ENCODE measurements at places on chromosomes 12 and 14.

DNA sequence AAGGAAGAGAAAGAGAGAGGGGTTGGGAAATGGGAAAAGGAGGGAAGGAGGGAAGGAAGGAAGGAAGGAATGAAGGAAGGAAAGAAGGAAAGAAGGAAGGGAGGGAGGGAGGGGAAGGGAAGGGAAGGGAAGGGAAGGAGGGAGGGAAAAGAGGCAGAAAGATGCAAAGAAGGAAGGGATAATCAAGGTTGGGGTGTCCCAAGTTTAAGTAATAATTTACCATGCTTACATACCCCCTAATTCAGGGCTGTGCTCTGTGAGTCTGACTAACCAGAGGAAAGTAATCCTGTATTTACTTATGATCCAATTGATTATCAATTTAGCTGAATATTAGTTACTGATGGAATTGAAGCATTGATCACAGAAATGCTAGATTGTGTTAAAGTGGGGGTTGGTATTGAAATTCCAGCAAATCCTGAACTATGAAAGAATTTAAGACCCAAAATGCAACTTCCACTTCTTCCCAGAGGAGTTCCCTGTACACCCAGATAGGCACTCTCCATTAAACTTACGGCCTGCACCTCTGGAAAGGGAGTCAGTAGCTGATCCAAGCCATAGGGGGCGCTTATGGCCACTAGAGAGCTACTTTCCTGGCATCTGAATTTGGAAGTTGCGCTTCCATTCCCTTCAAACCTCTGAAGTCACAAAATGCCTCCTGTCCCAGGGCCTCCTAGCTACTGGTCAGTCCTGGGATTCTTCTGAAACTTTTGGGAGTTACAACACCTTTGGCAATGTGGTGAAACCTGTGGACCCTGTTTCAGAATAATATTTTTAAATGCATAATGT, 162.7 kb upstream of the PWP1 start:
- no peak for DNase-seq

- no peak for DNase-seq
These were observed 10.1 kb downstream of the LRTM2 start for GRCh38 chr12:1830401-1830845.

GRCh38 chr12:63406781-63407180, 255.8 kb upstream of the AVPR1A start:
- DNase-seq: no peak

DNA sequence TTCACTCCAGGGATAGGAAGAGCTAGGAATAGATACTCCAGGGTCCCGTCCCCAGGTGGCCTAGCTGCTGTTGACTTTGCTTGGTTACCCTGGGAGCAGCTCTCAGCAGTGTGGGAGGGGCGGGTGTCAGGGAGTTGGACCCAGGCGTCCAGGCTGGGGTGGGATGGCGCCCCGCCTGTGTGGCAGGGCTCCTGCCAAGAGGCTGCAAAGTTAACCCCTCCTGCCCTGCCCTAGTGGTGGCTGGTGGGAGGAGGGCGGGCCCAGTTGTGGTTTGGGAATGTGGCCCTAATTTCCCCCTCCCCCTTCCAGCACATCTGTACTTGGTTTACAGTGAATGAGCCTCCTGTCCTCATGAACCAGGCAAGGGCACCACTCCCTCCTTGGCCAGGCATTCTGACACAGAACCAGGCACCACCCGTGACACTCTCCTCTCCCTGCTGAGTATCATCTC, 1.7 kb upstream of the RARG start:
- DNase-seq: no peak

- DNase-seq: no peak
These were observed 203.0 kb downstream of the RBM19 start for GRCh38 chr12:113762882-113763816.

DNA sequence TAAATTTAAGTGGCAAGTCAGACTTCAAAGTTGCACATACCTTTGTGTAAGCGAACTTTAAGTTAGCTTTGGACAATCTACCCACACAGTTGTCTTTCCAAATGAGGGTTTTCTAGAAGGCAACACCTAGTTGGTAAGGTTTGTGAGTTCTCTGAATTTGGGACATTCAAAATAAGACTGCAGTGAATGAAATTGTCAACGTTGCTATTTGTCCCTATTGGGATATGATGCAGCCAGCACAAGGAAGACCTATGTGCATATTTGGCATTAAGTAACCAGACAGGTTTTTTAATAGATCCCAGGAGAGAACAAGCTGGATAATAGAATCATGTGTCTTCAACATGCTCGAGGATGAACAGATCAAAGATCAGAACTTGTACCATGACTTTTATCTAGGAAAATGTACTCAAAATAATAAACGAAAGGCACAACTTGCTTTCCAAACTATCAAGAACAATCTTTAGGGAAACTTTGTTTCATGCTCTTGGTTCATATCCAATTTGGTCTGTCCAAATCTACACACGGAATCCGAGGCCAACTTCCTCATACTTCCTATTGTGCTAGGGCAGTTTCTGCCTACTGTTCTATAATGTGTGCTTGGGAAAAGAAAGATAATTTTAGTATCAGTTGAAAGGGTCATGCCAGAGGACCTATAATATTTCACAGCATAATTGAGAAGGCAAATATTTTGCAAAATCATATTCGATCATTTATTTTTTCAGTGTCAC, 284.2 kb upstream of the SOX5 start:
- DNase-seq: no peak

DNA sequence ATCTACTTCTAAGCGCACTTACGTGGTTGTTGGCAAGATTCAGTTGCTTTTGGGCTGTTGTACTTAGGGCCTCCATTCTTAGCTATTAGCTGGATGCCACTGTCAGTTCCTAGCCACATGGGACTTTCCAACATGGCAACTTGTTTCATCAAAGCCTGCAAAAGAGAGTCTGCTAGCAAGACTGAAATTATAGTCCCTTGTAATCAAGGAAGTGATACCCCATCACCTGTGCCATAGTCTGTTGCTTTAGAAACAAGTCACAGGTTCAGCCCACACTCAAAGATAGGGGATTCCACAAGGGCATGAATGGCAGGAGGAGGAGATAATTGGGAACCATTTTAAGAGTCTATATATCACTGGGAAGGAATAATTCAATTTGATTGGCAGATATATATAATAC, 27.1 kb upstream of the SLC17A8 start:
- DNase-seq: no peak

DNA sequence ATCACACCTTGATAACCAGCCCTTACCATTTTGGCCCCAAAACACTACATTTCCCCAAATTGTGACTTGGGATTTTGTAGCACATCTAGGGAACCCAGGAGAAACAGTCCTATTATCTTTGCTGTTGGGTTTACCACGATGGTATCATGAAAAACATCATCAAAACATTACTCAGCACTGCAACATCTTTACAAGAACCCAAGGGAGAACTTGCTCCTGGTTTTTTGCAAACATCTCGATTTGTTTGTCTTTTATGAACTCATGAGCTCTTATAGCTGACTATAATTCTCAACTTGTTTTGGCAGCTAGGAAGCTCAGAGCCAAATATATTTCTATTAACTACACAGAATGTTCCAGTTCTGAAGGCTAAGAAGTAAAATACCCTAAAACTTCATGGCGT, 65.7 kb downstream of the TBX5 start:
- DNase-seq: no peak

GRCh38 chr14:32571995-32572866, 243.1 kb downstream of the AKAP6 start:
- no peak for DNase-seq

DNA sequence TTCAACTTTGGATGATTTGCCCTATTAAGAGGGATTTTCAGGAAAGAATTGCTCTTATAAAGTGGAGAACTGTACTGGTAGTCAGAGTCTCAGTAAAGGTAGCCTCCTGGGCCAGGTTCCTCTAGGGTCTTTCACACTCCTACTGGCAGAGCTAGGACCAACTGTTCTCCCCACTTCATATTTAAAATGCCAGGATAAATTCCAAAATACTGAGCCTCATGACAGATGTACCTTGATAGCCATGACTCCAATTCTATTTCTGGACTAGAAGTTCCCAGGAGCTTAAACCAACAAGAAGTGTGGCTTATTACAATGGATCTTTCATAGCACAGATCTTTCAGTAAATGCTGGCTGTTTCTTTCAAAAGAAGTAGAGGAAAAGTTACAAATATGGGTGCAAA, 126.5 kb downstream of the C12orf75 start:
- DNase-seq: no peak

DNA sequence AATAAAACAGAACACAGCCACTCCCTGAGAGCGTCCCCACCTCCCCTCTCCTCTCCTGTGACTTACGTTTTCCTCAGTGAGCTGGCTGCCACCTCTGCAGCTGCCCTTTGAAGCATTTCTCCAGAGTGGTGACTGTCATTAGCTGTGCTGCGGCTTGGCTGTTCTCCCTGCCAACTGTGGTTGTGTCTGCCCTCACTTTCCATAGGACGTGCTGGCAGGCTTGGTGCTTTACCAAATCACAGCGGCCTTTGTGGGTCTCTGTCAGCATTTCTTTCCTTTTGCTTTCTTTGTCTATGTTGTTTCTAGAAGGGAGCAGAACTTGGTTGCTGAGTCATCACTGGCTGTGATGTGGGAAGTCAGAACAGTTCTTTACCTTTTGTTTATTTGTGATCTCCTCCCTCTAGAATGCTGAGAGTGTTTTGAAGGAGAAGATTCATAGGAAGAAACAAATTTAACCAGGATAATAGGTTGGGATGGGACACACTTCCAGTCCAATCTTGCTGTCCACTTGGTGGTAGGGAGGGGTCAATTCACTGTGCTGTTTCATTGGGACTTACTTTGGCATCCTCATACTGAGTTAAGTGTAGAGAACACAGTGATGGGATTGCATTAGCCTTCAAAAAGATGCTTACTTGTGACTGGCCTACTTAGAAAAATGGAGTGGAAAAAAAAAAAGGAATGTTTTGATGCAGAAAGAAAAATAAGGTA, 88.2 kb downstream of the TMX1 start:
- DNase-seq: no peak

GRCh38 chr14:89429199-89430181, 12.5 kb upstream of the FOXN3 start:
- no peak for DNase-seq

DNA sequence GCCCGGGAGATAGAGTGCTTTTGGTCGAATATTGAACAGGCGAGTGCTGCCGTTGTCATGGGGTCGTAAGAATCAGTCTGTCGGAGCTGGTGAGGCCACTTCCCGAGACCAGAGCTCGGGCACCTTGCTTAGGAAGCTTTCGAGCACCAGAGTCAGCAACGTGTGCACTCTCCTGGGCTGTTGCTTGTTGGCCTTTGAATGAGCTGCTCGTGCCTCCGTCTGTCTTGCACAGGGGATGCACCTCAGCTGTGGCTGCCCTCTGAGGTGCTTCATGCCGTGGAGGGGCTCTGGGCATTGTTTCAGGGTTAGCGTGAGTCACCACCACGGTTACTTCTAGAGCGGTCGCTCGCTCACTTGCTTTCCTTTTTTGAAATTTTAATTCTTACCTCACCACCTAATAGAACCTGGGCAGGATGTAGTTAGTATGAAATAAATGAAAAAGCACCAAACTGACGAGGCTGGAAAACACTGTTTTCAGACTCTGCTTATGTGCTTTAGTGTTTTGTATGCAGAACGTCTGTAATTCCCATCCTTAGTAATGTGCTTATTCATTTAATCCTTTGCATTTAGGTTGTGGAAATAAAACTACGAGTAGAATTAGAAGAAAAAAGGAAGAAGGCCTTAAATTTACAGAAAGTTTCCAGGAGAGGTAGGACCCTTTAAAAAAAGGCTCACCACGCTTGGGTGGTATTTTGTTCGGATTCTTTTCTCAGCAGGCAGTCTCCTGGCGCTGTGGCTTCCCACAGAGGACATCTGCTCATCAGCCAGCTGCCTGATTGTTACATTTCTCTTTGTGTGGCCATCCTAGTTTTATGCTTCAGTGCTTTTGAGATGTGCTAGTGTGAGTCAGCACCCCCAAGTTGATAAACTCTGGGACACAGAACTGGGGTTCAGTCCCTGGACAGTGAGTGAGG, 40.6 kb downstream of the EP400 start:
- no peak for DNase-seq

DNA sequence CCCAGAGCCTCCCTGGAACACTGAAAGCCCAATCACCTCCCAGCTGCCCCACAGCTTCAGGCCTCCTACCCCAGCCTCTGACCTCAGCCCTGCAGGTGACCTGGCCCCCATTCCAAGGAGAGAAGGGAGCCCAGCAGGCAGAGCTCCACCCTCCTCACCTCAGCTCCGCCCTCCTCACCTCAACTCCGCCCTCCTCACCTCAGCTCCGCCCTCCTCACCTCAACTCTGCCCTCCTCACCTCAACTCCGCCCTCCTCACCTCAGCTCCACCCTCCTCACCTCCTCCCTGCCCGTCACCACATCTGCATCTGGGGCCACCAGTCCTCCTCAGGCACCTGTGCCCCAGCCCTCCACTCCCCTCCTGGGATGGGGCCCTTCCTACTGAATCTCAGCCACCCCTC, 112.2 kb upstream of the SFSWAP start:
- DNase-seq: no peak

DNA sequence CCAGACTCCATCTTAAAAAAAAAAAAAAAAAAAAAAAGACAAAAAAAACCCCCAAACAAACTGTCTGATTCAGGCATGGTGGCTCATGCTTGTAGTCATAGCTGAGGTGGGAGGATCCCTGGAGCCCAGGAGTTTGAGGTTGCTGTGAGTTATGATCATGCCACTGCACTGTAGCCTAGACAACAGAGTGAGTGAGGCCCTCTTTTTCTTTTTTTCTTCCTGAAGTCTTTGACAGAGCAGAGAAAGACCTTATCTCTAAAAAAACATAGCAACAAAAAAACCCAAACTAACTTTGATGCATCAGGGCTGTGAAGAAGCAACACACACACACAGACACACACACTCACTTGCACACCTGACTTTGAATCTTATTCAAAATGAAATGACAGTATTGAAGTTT, 7.7 kb upstream of the AMN1 start:
- peak; percentile 65 for DNase-seq

- no peak for DNase-seq
These were observed 56.9 kb upstream of the CCDC175 start for GRCh38 chr14:59633486-59633885.

DNA sequence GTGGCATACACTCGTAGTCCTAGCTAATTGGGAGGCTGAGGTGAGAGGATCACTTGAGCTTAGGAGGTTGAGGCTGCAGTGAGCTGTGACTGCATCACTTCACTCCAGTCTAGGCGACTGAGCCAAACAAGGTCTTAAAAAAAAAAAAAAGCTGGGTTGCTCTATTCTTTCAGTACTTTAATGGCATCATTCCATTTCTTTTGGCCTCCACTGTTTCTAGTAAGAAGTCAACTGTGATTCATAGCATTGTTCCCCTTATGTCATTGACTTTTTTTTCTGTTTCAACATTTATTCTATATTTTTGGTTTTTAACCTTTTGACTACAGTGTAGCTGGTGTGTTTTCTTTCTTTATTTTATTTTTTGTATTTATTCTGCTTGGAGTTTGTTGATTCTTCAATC, 16.7 kb upstream of the PRKCH start:
- DNase-seq: no peak

GRCh38 chr14:50599700-50600444, 39.9 kb downstream of the ATL1 start:
- no peak for DNase-seq

DNA sequence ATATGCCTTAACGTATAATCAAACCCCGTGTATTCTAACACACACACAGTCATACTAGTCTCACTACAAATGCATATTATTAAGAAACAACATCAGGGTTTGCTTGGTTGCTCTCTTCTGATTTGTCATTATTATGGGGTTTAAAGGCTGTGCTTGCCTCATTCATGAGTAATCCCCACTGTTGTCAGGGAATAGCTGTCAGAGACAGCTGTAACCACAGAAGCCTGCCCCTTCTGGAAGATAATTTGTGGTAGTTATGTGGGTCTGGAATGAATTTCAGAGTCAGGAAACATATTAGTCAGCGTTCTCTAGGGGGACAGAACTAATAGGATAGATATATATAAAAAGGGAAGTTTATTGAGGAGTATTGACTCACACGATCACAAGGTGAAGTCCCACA, 456.9 kb upstream of the TMEM132C start:
- no peak for DNase-seq
